ENCODE measurements at places on chromosomes 1 and 21. TPM values are rescaled to one million over a fixed set of nuclear protein-coding genes. Genes with fewer than 3 reads are reported as not detected.

IFFO2 gene
- 48.8 TPM for total RNA-seq

SMIM1 gene
- 1.1 TPM for total RNA-seq

MCOLN2 gene
- total RNA-seq: 0.29 TPM

ACTN2 gene
- not detected for total RNA-seq

KCNE2 gene
- total RNA-seq: 0.14 TPM

FCRL2 gene
- not detected for total RNA-seq

OR2T6 gene
- total RNA-seq: not detected

IGSF3 gene
- total RNA-seq: 1.1 TPM

Data from placental pericyte (primary cell).